Activated T-cell treated with anti-CD3 and anti-CD28 coated beads, Interleukin-2, amount 50 U/mL, for 72 hours (primary cell): ENCODE measurements at places on chromosomes 2 and 18. TPM values are rescaled to one million over a fixed set of nuclear protein-coding genes. Genes with fewer than 3 reads are reported as not detected.

The REEP1 gene
- total RNA-seq, result 0.38 TPM

The CROCC2 gene
- not detected for total RNA-seq

The CYP27A1 gene
- total RNA-seq, result 0.31 TPM

The HRH4 gene
- total RNA-seq, result 0.10 TPM

The BOLL gene
- total RNA-seq, result not detected
